ENCODE measurements at places on chromosomes 1 and 21.

DNA sequence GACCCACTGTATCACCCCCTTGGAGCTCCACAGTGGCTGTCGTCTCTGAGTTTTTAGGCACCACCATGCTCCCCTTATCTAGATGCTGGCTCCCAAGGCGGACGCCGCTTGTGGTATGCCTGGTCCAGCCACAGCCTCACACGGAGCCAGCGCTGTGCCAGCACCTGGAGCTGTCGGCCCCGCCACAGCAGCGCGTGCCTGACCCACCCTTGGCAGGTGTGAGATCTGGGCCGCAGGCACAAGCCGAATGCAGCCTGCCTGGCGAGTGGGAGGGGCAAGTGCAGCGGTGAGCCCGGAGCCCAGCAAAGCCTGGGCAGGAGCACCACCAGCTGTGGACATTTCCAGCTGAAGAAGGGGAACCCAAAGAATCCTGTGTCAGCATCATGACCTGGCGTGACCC is 91.9 kb upstream of the BACE2 start:
- no peak for DNase-seq

- DNase-seq = no peak
Observed at GRCh38 chr1:115456441-115456961, 118.5 kb upstream of the NGF start.

- no peak for DNase-seq
Observed at GRCh38 chr21:41769933-41770332, 3.1 kb upstream of the RIPK4 start.

DNA sequence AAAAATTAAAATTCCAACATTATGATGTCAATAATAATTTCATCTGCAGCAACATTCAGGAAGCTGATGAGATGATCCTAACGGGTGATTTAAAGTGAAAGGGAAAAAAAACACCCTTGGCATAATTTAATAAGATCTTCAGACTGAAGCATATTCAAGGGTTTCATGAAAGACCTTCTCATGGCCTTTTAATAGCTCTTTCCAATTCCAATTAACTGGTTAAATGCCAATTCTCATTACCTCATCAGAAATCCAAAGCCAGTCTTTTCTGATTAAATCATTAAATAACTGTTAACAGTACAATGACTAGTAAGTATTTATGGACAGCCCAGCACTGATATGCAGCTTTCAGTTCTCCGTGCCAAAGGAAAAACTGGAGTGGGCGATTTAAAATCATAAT is 407.5 kb downstream of the SMYD3 start:
- no peak for DNase-seq

DNA sequence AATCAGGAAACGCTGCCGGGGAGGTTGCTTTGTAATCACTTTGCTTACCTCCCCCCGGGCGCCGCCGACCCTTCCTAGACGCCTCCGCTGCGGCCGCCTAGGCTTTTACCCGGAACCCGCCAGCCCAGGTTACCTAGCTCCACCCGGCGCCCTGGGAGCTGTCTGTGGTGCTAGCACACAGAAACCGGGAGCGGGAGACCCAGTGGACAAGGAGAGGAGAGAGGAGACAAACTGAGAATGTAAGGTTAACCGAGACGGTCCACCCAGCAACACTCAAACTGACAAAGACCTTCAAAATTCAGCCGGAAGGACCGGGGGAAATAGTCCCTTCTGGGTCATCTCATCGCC is 9.8 kb downstream of the BARHL2 start:
- DNase-seq = no peak

- no peak for DNase-seq
Observed at GRCh38 chr1:10673109-10673711, 123.2 kb downstream of the CASZ1 start.

DNA sequence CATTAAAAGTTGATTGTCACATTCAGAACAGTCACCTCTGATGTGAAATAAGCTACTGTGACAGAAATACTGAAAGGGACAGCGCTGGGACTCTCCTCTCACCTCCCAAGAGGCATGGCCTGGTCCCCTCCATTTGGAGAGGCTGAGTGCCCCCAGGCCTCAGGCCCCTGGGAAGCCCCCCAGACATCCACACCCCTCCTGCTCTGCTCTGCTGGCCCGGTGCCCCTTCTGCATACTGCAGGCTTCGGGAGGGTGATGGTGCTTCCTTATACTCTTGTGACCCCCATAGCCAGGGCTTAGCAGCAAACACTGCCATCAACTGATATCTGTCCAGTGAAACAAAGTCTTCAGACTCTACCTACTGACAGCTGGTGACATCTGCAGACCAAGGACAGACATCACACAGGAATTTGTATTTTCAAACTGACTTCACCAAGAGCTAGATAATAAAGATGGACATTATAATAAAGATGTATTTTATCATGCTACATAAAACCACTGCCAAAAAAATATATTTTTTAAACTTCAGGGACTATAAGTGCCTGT is 36.9 kb downstream of the C2CD2 start:
- no peak for DNase-seq

- no peak for DNase-seq
Observed at GRCh38 chr1:100152271-100152670, 19.3 kb downstream of the TRMT13 start.
